ENCODE measurements at places on chromosomes 3 and 15. TPM values are rescaled to one million over a fixed set of nuclear protein-coding genes. Genes with fewer than 3 reads are reported as not detected.
A peak's percentile ranks its signal among the peaks of the same experiment; 100 is the strongest.

DNA sequence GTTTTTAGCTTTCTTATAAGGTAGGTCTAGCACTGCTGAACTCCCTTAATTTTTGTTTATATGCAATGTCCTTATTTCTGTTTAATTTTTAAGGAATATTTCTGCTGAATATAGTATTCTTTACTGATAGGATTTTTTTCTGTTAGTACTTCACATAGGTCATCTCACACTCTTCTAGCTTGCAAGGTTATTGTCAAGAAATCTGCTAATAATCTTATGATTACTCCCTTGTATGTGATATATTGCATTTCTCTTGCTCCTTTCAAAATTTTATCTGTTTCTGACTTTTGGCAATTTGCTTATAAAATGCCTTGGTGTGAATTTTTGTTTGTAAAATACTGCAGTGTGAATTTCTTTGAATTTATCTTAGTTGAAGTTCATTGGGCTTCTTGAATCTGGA is 298.4 kb downstream of the GAP43 start:
- no peak for DNase-seq

Gene SCAMP5
- 0.36 TPM for total RNA-seq

- peak; percentile 83 for DNase-seq
Measured at GRCh38 chr3:124985349-124985748, 50.8 kb upstream of the MUC13 start.

Gene RAB27A
- total RNA-seq: 4.8 TPM

Gene TLR9
- not detected for total RNA-seq

GRCh38 chr3:180782195-180782984 is 103.1 kb upstream of the CCDC39 start:
- no peak for DNase-seq

Gene PIGBOS1
- total RNA-seq: 11.7 TPM

Gene PLS1
- total RNA-seq: 1.7 TPM

DNA sequence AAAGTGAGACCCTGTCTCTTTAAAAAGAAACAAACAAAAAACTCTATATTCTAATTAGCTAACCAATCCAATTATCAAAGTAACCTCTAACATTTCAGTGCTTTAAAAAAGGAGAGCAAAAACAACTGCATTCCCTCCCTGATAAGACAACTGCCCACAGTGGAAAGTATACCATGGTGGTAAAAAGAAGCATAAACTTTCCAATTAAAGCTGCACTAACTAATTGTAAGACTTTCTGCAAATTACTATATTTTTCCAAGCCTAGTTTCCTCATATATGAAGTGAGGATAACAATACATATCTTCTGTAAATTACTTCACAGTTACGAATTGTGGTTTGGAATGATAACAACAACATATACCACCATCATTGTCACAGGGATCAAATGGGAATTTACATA is 35.5 kb downstream of the STAG1 start:
- DNase-seq: no peak

Gene CLRN1
- not detected for total RNA-seq

DNA sequence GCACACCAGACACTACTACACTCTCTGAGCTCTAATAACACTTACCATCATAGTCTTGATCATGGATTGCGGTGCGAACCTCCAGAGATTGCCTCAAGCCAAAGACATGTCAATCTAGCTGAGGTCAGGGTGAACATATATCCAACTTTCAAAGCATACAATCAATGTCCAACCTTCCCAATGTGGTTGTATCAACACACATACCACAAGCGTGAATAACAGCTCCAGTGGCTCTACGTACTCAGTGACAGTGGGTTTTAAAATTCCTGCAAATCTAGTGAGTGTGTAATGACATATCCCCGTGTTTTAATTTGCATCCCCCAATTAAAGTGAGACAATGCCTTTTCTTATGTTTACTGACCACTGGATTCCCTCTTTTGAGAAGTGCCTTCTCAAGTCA is 29.6 kb downstream of the SFMBT1 start:
- peak; percentile 28 for DNase-seq

DNA sequence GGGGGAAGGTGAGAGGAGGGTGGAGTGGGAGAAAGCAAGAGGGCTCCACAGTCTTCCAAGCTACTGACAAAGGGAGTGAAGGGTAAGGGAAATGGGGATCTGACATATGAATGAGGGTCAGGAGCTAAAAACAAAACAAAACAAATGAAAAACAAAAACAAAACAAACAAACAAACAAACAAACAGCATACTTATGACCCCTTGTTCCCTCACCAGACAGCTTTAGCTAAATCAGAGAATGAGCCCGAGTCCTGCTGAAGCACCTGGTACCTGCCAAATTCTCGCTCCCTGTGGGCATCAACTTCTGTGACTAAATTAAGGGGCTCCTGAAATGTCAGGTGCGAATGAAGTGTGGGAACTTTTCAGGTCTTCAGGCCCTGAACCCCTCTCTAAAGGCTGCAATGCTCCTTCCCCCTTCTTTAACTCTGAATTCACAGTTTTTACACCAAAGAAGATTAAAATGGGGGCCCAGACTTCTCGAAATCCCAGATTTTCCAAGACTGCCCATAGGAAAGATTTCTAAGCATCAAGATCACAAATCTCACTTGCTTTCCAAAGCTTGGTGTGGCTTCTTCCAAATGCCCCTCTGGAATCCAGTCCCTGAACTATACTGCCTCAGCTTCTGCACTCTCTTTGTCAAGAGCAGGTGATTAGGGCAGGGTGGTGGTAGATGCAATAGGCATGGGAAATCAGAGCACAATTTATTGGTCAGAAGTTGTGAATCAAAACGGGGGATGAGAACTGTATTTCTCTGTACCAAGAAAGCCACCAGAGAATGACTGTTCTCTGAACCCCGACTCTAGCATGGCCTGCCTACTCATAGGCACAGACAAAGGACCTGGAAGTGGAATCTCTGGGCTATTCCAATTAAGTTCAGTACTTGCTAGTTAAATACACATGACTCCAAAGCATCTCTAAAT is 40.9 kb downstream of the ZIC4 start:
- DNase-seq: no peak

Gene C3orf20
- not detected for total RNA-seq

Gene EBLN2
- total RNA-seq: 6.4 TPM

Gene CDC25A
- 10.6 TPM for total RNA-seq

- no peak for DNase-seq
Measured at GRCh38 chr15:31397851-31398661, 71.4 kb downstream of the KLF13 start.

Gene NR1I2
- not detected for total RNA-seq

- DNase-seq: no peak
Measured at GRCh38 chr15:41556677-41557076, 2.3 kb upstream of the TYRO3 start.

DNA sequence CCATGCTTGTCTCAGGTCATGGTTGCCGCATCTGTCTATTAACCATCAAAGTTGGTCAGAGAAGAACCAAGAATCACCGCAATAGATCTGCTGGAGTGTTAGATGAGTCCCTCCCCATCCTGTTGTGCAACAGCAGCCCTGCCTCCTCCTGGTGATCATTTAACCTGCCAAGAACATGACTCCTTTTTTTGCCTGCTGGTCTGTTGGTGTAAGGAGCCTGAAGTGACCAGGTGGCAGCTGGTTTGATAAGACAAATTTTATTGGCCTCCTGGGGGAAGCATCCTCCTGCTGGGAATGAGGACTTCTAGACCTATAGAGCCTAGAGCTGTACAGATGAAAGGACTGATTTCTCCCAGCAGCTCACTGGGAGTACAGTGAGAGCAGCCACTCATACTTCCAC is 43.5 kb upstream of the RAF1 start:
- DNase-seq: peak; percentile 37

Gene GALNT15
- 14.7 TPM for total RNA-seq

- no peak for DNase-seq
Measured at GRCh38 chr3:88775026-88775690, 332.3 kb upstream of the EPHA3 start.

GRCh38 chr15:50262533-50262932 is 3.0 kb downstream of the HDC start:
- no peak for DNase-seq

DNA sequence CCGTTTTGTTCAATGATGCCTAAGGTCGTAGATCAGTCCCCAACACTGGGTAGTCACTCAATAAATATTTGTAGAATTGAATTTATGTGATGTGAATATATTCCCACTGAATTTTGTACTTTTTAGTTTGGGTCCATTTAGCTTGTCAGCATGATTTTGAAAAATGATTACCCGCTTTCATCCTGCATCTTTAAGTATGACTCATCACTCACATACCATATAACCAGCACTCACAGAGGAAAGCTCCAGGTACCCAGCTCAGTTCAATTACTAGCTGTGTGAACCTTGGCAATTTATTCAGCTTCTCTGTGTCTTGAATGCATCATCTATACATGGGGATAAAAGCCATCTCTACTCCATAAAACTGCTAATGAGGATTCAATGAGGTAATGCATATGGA is 2.2 kb upstream of the MLF1 start:
- DNase-seq: no peak

DNA sequence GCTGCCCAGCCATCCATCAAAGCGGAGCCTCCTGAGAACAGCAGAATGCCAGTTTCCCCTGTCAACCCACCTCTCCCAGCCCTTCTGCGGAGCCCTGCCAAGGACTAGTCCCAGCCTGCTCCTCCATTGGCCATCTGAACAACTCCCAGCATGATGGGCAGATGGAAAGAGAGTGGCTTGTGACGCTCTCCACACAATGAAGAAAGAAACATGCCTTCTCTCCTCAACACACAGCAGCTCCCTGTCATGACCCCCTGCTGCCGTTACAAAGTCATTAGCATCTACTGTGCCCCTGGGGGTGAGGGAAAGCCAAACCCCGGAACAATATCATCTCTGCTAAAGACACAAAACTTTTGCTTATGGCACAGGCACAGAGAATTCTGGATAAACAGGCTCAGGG is 33.6 kb downstream of the MECOM start:
- DNase-seq: no peak

Gene MAPKBP1
- 12.5 TPM for total RNA-seq

DNA sequence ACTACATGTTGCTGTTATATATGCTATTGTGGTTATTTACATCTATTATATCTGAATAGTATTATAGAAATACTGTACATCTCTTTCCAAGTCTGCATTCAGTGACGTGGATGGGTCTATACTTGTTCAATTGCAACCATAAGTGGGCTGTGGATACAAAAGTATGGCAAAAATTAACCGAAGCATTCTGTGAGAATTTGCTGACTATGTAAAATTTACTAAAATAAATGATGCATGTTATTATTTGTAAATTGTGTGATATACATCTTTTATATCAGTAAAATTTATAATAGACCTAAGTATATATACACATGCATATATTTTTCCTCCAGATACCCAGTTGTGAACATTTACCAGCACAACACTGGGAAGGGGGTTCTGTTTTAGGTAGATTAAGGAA is 215.1 kb downstream of the NECTIN3 start:
- DNase-seq: no peak

GRCh38 chr3:175200391-175201095 is 341.4 kb downstream of the NAALADL2 start:
- peak; percentile 8 for DNase-seq

DNA sequence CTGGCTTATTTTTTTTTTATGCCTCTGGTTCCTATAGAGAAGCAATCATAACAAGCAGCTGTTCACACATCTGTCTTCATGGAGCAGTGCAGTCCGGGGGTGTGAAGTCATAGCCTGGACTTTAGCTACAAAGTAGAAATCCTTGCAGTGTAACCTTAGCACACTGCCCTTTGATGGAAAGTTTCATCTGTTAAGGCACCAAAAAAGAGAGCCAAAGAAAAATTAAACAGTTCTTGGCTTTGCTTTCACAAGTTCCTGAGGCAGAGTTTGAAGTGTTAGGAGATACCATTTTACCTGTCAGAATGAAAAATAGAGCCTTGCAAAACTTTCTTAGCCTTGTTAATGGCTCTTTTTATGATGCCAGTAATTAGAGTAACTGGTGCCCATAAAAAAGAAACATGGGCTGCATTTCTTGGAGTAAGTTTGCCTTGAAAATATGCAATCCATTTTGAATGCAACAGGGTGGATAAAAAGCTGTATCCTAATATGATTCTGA is 84.1 kb downstream of the PIK3R4 start:
- no peak for DNase-seq

Gene NLGN1
- total RNA-seq: 12.5 TPM

Gene TIGIT
- total RNA-seq: not detected

GRCh38 chr3:99499235-99500158 is 138.9 kb upstream of the COL8A1 start:
- peak; percentile 73 for DNase-seq

DNA sequence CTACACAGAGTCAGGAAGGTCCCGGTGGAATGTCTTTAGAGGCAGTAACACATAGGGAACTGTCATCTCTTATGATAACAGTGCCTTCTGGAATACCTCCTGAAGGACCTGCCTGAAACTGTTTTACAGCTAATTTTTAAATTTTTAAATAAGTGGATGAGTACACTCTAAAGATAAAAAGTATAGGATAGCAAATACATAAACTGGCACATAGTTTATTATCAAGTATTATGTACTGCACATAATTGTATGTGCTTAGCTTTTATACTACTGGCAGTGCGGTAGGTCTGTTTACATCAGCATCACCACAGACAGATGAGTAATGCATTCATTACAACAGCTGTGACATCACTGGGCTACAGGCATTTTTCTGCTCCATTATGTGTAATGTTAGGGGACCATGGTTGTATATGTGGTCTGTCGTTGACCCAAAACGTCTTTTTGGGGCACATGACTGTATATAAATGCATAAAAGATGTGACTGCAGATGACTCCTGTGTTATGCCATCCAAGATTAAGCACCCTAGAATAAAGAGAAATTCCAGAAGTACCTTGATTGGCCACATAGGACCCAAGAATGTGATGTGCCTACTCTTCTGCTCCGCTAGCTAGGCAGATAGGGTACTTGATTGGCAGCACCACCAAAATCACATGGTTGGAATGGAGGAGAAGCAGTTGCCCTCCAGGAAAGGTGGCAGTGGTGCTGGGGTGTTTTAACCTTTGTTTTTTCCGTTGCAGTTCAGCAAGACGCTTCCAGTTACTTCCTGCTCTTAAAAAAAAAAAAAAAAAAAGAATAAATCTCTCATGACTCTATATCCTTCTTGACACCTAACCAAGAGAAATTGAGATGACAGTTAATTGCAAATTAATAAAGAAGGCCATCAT is 3.3 kb downstream of the VPS8 start:
- peak; percentile 96 for DNase-seq

All from IMR-90 (cell line).